ENCODE measurements at places on chromosomes 4 and X.

GRCh38 chr4:89162496-89162895 lies 51.2 kb downstream of the TIGD2 start:
- no peak for DNase-seq

DNA sequence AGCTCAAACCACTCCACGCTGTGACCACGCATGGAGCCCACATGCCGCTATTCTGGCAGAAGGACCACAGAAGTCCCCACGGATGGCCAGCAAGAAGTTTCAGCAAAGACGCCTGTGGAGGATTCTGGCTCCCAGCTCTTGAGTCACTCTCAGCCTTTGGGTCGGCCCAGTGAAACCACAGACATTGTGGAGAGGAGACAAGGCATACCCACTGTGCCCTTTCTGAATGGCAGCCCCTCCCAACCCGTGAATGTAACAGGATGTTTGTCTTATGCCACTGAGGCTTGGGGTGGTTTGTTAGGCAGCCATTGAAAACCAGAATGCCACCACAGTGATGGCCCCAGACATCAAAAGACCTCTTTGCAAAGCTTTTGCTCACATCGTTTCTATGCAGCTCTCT lies 42.7 kb downstream of the ABLIM2 start:
- no peak for DNase-seq

DNA sequence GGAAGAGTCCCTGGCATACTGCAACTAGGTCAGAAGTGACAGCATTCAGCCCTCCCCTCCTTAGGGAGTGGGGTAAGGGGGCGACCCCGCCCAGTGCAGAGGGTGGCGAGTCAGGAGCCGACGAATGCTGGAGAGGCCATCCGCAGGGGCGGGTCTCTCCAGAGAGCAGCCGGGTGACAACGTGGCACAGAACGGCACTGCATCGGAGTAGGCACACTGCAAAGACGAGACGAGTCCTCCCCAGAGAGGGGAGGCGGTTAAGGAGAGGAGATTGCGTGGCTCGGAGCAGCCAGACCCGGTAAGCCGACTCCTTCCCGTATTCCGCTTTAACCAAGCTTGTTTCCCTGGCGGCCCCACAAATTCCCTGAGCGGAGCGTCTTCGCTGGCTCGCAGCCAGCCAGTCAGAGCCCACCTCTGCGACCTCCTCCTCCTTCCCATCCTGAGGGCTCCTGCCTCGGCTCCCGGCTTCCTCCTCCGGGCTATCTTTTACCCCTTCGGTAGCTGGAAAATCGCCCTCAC lies 54.9 kb downstream of the LINC00632 start:
- no peak for DNase-seq

DNA sequence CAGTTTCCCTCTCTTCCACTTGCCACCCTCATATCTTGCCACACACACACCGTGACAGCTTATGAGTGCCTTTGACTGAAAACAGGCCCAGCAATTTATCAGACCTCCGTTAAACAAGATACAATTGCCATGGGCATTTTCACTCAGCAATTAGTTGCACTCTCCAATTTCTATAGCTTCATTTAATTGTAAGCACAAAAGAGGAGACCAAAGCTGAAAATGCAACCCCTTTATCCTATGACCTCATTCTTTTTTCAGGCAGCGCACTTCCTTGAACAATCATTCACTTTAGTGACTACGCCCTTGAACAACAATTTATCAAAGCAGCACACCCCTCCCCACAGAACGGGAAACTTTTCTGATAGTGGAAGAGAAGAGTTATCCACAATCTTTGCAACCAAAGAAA lies 4.1 kb downstream of the POF1B start:
- DNase-seq: no peak

DNA sequence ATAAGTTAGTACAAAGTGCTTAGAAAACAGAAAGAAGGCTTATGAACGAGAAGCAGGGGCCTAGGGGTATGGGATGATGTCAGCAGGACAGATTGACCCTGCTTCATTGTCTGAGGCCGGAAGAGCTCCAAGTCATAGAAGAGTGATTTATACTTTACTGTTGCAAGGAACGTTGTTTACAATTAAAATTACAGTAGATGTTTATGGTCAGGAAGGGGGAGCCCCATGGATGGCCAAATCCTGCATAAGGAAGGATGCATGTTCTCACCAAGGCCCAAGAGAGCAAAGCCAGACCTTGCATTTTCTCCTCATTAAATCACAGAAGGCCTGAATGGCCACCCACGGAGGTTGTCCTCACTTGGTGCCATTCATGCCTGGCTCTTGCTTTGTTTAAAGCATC lies 115.3 kb downstream of the LDB2 start:
- DNase-seq: no peak

DNA sequence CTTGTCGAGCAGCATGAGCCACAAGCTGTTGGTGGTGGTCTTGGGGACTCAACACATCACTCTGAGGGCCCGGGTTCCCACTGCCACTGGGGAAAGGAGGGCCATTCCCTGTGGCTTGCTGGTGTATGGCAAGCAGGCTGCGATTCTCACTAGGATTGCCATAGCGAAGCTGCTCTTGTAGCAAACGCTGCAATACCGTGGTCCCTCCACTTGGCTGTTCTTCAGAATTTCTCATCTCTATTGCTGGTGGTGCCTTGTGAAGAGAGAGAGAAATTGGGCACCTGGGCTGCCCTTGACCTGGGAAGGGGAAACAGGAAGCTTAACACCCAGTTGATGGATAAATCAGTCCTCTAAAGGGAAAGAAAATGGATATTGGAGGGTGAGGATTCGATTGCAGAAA lies 17.7 kb downstream of the AMOT start:
- no peak for DNase-seq

- DNase-seq: no peak
Measured at GRCh38 chr4:65635051-65635821, 35.1 kb downstream of the EPHA5 start.

GRCh38 chr4:125101719-125102118 lies 213.0 kb upstream of the FAT4 start:
- no peak for DNase-seq

DNA sequence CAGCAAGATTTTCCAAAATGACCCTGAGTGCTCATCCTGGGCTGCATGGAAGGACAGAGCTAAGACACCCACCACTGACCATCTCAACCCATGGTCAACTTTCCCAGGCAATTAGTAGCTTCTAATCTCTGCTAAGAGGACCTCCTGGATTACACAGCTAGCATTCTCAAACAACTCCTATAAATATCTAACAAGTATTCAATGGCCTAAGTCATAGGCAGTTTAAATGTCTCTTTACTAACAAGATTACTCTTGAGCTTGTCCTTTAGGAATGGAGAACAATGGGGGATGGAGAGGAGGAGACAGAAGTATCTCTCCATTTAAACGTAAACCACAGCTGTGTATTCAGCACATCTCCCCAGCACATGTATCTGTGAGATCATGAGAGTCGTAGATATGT lies 118.1 kb downstream of the WDFY3 start:
- no peak for DNase-seq

- DNase-seq: no peak
Measured at GRCh38 chr4:89708903-89709421, 128.0 kb downstream of the SNCA start.
